ENCODE measurements at places on chromosomes 5 and 9.

- DNase-seq = no peak
Observed at GRCh38 chr9:2601785-2602378, 19.7 kb upstream of the VLDLR start.

GRCh38 chr5:65382582-65382981 is 99.1 kb downstream of the ADAMTS6 start:
- no peak for DNase-seq

DNA sequence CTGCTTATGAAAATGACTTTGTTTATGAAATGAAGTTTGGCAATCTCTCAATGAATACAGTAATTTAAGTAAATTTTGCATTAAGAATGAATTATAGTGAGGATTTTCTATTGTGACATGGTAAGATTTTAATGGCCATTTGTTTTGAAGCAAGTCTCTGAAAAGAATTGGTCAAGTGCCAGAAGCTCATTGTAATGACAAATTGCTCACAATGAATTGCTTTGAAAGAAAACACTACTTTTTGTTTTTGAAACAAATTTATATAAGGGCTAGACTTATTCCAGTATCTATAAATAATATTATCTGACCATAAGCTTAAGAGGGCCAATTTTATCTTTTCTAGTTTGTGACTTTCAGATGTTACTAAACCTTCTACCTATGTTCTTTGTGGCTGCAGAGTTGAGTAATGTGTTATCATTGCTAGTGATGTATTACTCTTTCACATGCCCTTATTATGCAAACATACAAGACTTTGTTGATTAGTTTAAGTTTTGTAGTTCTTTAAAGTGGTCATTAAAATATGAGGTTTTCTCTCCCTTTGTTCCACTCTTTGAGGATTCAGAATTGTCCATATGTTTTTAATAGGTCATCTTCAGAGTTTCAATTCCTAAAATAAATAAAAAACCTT is 93.0 kb upstream of the ZNF608 start:
- DNase-seq = no peak

DNA sequence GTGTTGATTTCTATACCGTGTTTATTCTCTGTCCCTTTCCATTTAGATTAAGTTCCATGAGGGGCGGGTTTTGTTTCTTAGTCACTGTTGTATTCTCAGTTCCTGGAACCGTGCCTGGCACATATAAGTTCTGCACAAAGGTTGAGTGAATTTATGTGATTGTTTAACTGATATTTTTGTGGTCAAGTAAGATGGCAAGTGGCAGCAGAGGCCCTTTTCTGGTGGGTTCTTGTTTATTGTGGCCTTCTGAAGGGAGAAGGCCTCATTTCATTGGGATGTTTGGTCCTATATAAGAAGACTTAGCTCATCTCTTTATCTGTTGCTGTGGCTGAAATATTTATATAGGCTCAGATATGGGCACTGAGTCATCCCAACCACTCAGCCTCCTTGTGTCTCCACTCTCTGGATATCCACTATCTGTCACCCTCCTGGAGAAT is 262.5 kb downstream of the PSAT1 start:
- DNase-seq = no peak

DNA sequence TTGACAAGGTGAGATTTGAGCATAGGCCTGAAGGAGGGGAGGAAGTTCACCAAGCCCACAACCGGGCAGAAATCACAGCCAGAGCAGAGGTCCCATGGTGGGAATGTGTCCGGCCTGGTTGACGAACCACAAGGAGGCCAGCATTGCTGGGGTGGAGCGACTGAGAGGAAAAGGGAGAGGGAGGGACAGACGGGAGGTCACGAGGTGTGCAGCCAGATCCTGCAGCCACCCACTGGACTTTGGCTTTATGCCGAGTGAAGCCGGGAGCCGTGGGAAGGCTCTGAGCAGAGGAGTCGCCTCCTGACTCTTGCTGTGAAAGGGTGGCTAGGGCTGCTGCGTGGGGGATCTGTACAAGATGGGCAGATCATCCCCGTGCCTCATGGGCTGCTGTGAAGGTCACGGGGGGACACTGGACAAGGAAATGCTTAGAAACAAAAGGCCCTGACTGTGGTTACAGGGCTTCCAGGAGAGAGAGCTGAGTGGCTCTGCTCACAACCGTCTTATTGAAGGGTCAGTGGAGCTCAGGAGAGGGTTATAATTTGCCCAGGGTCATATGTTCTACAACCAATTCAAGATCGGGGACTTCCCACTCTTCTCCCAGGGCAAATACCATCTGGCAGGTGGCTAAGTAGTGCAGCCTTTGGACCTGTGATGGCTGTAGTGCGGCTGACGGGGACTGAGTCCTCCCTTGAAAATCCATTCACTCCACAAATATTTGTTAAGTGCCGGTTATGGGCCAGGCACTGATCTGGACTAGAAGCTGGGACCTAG is 15.6 kb upstream of the CD74 start:
- no peak for DNase-seq

DNA sequence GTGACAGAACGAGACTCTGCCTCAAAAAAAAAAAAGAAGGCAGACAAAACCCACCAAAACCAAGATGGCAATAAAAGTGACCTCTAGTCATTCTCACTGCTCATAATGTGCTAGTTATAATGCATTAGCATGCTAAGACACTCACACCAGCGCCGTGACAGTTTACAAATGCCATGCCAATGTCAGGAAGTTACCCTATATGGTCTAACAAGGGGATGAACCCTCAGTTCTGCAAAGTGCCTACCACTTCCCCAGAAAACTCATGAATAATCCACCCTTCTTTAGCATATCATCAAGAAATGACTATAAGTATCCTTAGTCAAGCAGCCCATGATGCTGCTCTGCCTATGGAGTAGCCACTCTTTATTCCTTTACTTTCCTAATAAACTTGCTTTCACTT is 4.7 kb upstream of the BICD2 start:
- no peak for DNase-seq

GRCh38 chr5:176658817-176659511 is 11.7 kb downstream of the TSPAN17 start:
- no peak for DNase-seq

DNA sequence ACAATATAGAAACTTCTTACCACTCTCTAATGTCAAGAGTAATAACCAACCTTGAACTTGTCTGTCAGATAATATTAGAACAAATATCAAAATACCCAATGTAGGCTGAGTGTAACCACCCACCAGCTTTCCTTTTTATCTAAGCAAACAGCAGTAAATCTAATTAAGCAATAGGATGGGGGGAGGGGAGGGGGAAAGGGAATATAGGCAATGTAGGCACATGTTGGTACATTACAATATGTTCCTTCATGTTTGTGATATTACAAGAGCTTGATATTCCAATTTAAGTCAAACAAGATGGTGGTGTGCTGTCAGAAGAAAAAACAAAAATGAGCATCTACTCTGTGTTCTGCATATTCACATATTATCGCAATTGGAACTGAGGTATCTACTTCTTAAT is 158.2 kb downstream of the DENND1A start:
- DNase-seq = no peak

GRCh38 chr5:159095866-159096242 is 3.9 kb downstream of the EBF1 start:
- no peak for DNase-seq

- no peak for DNase-seq
Observed at GRCh38 chr5:108481355-108481931, 99.5 kb upstream of the FBXL17 start.

GRCh38 chr9:69476797-69477196 is 151.8 kb downstream of the ENTREP1 start:
- DNase-seq = no peak

DNA sequence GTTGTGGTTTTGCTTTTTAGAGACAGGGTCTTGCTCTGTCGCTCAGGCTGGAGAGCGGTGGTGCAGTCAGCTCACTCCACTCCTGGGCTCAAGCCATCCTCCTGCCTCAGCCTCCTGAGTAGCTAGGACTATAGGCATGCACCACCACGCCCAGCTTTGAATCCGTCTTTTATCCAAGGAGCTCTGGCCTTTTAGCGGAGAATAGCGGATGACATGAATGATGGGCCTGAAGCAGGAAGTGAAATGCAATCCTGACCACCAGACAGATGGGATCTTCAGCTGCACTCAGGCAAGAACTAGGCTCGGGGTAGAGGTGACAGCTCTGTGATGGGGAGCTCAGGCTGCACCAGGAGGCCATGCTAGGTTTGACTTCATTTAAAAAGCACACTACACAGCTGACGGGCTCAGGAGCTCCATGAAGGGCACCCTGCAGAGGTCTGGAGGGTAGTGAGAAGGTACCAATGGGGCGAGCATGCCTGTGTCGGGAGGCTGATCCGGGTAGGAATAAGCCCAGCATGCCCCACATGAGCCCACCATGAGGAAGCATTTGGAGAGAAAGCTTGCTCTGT is 21.9 kb downstream of the POLR1E start:
- DNase-seq = no peak

DNA sequence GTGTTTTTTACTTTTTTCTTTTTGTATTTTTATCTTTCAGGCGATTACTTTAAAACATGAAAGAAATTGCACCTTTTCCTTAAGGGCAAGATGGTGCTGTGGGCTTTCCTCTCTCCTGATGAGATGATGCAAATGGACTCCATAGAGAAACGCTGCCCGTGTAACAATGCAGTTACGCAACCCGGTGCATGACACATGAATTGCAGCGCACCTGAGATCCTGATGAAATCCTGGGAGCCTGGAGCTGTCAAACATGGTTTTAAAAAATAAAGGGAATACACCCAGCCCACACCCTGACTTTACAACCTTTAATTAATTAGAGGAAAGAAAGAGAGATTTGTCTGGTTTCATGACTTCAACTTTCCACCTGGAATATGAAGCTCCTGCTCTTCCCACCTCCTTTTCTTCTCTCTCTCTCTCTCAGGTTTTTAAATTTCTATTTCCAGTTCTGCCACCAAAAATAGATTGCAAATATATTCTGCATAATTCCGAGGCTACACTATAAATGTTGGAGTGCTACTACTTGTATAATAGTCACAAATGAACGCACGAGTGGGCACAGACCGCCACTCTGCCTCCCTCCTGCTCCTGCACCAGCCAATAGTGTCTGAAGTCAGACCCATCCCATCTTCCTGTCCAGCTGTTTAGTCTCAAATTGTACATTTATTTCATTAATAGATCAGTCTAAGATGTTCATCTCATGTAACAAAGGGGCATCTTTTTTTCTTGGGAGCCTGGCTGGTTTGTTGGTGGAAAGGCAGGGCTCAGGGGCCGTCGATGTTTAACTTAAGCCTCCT is 179.1 kb downstream of the AUH start:
- no peak for DNase-seq

GRCh38 chr5:36875790-36876298 is 725 bp upstream of the NIPBL start:
- DNase-seq = no peak

DNA sequence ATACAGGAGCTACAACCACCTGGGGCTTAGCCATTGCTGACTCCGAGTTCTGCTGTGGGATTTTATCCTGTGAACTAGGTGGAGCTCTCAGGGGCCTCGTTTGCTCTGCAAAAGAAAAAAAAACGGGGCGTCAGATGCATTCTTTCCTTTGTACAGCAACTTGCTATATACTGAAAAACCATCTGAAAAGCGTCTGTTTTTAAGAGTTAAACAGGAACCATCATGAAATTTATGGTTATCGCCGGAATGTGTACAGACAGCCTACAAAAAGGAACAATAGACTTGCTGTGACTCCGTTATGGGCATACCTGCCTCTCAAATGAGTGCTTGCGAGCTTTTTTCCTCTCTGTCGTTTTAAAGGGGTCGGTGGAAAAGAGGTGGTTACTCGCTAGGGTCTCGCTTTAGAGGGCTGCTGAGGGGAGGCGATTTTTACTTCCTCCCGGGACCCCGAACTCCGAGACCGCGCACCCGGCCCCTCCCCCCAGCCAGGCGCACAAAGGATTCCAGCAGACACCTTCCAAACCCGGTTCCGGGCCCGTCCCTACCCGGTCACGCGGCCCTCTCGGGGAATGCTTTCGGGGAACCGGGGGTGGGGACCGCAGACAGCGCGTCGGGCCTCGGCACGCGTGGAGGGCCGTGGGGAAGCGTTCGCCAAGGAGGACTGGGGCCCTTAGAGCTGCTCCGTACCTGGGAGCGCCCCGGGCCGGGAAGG is 826 bp downstream of the PAIP1 start:
- peak; percentile 0 for DNase-seq

GRCh38 chr5:60802986-60803385 is 41.1 kb downstream of the ELOVL7 start:
- DNase-seq = no peak

- no peak for DNase-seq
Observed at GRCh38 chr5:151772029-151772845, 483 bp downstream of the G3BP1 start.

DNA sequence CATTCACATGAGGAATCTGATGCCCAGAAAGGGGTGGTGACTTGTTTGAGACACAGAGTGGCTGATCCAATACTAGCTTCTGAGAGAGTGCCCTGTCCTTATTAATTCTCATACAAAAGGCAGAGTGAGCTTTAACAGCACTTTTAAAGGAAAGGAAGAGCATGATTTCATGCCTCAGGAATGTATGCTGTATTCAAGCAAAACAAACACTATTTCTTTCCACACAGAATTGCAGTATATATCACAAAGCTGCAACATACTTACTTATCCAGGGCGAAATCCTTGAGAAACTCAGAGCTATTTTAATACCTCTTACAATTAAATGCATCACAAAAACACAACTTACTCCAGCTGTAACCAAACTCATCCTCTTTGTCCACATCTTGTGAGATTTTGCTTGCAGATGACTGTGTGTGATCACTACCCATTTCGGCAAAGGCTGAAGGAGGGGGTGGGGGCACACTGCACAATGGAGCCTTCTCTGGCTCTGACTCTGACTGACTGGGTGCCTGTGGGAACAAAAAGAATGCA is 139.8 kb downstream of the MPDZ start:
- DNase-seq = no peak

DNA sequence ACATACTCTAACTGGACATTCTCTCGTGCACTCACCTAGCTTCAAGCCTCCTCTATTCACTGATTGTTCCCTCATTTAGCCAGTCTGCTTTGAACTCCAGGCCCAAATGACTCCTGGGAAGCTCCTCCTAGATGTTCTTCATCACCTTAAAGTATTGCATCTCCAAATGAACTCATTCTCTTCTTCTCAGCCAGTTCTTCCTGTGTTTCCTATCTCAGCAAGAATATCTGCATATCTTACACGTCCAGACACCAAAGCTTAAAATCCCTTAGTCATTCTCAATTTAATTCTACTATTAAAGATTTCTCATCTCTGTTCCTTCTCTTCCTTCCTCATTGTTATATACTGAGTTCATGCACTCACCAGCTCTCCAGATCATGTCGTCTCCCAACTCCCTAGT is 118.6 kb upstream of the DAB2 start:
- DNase-seq = no peak

All from stimulated activated CD4-positive, alpha-beta T cell treated with anti-CD3 and anti-CD28 coated beads, Interleukin-1b, Interleukin-23, amount 100 ng/mL, for 1 hour (primary cell).